ENCODE measurements at places on chromosomes 4 and X.

GRCh38 chrX:29913647-29914046 is 301.7 kb upstream of the MAGEB2 start:
- no peak for DNase-seq

DNA sequence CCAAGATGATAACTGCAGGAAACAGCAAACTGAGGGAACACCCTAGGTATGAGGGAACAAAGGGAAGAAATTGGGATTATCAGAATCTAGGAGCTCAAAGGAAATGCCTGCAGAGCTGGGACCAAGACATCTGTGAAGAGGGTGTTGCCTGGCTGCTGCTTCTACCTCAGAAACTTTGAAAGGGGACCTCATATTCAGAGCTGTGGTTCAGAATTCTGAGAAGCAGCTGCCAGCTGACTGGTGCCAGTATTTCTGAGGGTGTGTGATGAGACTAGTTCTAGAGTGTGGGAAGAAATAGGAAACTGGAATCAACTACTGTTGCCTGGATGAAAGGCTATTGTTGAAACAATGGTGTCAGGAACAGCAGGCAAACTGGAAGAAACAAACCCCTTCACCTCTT is 8.5 kb downstream of the FAAH2 start:
- DNase-seq, result no peak

GRCh38 chrX:153667956-153668396 is 5.6 kb downstream of the PNCK start:
- DNase-seq, result peak; percentile 40

DNA sequence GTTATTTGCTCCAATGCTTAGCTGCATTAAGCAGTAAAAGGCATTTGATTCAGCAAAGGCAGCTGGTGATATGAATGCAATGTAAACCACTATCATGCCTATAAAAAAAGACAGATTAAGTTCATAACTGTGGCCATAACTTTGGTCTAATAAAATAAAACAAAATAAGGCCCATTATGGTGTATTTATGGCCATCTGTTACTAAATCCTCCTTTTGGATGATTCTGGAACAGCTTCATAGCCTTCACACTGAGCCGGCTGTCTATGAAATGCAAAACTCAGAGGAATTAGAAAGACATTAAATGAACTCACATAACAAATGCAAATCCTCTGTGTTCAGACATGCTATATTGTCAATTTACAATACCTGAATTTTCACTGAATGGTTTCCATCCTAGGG is 223.7 kb upstream of the FAT4 start:
- DNase-seq, result no peak

DNA sequence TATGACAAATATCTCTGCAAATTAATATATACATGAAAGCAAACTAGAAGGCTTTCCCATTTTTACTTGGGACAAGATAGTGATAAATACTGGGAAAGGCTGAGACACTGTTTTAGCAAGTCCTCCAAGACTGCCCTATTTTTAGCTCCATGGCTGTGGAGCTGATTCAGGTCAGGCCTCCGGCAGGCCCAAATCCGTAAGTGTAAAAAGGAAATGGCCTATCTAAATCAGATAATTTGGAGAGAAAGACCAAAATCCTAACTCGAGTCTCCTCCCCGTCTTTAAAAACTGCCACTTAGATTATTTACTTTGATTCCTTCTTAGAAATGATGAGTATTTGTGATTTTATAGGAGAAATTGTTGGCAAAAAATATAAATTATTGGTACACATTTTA is 2.9 kb downstream of the OTUD4 start:
- DNase-seq, result no peak

DNA sequence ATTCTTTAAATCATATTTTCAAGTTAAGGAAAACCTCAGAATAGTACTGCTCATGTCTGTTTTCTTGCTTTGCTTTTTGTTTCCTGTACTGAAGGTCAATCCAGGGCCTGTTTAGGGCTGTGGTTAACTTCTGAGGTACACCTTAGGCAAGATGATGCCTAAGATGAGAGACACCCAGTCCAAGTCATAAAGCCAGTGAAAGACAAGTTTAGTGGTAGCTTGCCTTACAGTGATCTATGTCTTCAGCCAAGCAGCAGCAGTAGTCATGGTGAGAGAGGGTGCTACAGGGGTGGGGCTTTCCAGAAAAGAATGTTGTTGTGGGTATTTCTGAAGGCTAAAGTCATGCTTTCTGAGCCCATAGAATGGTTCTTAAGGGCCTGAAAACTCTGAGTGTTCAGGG is 173.7 kb downstream of the VSIG4 start:
- DNase-seq, result no peak

DNA sequence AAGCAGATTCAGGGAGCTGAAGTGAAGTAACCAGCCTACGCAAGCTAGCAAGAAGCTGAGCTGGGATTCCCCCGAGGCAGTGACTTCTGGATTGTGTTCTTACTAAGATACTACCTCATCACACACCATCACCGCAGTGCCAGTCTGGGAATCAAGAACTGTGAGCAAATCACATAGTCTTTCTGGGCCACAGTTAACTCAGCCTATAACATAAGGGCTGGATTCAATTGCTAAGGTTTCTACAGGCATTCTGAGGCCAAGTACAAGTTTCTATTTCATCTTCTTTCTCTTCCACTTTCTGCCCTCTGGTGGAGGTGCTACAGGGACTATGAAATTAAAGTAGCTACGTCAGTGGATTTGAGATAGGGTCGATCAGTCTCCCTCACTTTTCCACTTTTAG is 1.4 kb upstream of the CORIN start:
- DNase-seq, result peak; percentile 31

DNA sequence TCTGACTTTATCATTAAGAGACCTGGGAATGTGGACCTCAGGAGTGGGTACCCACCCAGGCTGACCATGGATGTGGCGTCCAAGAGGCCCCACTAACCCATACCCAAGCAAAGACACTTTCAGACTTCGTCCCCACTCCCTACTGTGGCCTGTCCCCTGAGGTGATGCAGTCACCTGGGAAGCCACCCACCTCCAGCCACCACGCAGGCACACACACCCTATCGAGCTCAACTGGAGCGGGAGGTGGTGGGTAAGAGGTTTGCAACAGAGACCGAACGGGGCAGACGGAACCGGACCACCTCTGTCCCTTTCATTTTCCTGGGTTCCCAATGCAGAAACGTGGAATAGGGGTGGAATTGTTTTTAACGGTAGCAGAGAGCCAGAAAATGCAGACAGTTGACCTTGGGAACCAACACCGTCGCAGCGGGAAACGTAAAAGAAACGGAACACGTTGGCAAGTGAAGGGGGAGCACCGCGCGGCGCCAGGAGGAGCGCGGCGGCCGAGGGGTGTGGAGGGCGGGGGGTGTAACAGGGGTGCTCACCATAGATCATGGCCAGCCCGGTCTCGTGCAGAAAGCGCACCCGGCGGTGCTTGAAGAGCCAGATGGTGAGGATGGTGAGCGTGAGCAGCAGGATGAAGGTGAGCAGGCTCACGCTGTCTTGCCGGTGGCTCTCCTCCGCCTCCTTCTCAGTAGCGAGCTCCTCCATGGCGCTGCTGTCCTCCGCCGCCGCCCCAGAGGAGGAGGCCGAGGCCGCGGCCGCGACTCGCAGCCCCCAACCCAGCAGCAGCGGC is 559 bp downstream of the SLC9A7 start:
- DNase-seq, result peak; percentile 2

GRCh38 chrX:136246201-136246600 is 5.0 kb downstream of the MAP7D3 start:
- DNase-seq, result no peak

- no peak for DNase-seq
Measured at GRCh38 chr4:142596595-142596994, 249.5 kb downstream of the INPP4B start.

GRCh38 chr4:57037982-57038604 is 59.4 kb downstream of the POLR2B start:
- no peak for DNase-seq

- DNase-seq, result no peak
Measured at GRCh38 chrX:21973321-21974010, 33.0 kb downstream of the SMS start.

- no peak for DNase-seq
Measured at GRCh38 chrX:139784807-139785206, 76.8 kb upstream of the MCF2 start.

GRCh38 chr4:79294064-79294463 is 31.8 kb downstream of the NAA11 start:
- DNase-seq, result no peak

GRCh38 chr4:159145992-159146330 is 43.1 kb downstream of the RAPGEF2 start:
- DNase-seq, result no peak

GRCh38 chr4:70778888-70779422 is 57.2 kb downstream of the RUFY3 start:
- no peak for DNase-seq

DNA sequence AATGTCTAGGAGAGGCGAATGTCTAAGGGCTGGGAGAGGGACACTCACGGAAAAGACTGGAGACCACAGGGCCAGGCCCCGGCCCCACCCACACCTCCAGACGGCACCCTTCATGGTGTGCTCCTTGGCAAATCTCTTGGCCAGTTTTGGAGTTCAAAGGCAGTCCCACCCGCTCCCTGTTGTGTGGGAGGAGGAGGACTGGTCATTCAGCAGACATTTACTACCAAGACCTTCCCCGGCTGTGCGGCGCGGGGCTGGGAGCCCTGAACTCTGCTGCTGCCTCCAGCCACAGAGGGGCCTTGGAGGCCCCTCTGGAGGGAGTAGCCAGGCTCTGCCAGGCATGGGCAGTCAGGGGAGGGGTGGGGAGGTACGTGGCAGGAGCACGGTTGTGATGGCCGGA is 8.7 kb upstream of the TBC1D14 start:
- DNase-seq, result no peak

- no peak for DNase-seq
Measured at GRCh38 chr4:76624931-76625715, 190.1 kb downstream of the SHROOM3 start.

DNA sequence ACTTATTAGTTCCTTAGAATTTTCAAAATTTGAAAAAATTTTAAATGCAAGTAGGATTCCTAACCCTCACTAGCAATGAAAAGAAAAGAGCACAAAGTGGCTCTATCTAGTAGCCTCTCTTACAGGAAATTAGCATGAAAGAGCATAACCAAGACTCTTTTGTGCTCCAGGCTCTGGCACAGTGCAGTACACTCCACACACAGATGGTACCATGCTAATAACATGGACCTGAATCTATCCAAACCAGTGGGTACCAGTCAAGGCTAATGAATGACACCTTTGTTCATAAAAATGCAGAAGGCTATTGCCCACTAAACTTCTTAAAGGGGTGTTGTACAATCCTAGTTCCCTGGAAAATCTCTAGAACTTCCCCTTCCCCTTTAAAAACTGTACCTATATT is 119.0 kb downstream of the MANBA start:
- DNase-seq, result no peak

DNA sequence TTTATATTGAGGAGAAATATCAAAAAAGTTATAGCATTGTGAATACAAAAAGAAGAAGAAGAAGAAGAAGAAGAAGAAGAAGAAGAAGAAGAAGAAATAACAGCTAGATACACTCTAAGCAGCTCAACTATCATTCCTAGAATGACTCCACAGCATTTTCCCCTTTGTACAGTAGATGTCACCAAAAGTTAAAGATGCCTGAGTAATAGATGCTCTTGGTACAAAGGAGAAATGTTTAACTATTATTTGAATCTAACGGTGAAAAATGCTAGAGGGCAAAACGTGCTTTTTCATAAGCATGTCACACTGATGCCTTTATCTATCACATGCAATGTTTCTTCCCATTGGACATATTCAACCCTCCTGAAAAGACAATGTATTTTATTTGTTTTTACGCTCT is 178.4 kb upstream of the GPRIN3 start:
- no peak for DNase-seq

- DNase-seq, result no peak
Measured at GRCh38 chr4:7021930-7022664, 21.1 kb upstream of the TADA2B start.

- no peak for DNase-seq
Measured at GRCh38 chr4:48681856-48682255, 98.2 kb downstream of the FRYL start.

- DNase-seq, result no peak
Measured at GRCh38 chr4:87915621-87916020, 59.9 kb upstream of the SPP1 start.

DNA sequence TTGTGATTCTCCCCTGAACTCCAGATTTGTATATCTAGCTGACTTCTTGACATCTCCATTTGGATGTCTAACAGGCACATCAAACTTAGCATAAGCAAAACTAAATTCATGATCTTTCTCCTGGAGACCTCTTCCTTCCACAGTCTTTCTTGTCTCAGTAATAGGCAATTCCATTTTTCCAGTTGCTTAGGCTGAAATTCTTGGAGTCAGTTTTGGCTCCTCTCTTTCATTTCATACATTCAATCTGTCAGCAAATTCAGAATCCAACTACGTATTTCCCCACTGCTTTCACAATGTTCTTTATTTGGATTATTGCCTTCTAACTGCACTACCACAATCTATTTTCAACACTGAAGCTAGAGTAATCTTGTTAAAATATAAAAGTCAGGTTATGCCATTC is 219.9 kb upstream of the GLRA2 start:
- DNase-seq, result no peak

DNA sequence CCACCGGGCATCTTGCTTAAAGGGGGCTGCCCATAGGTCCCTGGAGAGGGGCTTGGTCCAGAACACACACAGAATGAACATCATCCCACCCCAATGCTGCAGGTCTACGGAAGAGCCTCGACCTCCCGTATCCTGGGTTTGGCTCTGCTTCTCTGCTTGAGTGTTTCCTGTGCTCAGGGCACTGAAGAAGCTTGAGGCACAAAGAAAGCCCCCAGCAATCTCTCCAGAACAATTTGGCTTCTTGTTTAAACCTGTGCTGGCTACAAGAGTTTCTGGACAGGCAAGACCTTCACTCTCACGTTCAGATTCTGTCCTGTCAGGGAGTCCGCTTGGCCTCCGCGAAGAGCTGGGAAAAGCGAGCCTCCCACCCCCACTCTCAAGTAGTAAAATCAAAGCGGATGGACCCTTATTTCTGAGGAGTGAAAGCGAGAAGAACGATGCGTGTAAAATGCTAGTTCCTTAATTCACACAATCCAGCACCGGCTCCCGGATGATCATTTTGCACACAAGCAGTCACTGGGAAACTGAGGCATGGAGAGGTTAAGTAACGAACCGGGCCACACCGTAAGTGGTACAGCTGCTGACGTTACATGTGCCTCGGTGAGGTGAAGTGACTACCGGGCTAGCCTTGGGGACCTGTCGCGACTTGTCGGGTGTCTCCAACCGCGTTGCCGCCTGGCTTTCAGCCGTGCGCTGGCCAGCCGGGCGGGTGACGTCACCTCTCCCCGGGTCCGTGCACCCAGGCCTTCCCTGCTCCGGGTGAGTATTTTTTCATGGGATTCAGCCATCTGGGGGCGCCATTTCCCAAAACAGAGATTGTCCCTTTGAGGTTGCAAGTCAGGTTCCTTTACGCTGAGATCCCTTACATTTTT is 3.1 kb upstream of the SFRP2 start:
- peak; percentile 36 for DNase-seq

DNA sequence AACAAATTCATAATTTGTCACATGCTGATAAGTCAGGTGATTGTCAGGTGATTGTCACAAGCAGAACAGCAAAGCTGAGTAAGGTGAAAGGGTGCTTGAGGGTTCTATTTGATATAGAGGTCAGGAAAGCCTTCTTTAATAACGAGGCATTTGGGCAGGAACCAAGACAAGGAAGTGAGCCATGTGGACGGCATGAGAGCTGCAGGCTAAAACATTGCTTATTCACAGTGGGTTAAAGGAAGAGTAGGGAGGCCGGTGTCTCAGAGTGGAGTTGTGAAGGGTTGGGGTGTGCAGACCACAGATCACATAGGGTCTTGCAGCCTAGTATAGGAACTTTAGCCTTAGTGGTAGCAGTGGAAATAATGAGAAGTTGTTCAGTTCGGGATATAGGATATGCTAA is 31.3 kb upstream of the CYP2U1 start:
- no peak for DNase-seq

- DNase-seq, result no peak
Measured at GRCh38 chr4:20698382-20698781, 1.9 kb upstream of the PACRGL start.

All from stimulated activated CD4-positive, alpha-beta T cell treated with anti-CD3 and anti-CD28 coated beads, Interleukin-1b, Interleukin-23, amount 100 ng/mL, for 24 hours (primary cell).